NCI-H1417 treated with DMSO at 0.1 percent for 48 hours (cell line): ENCODE measurements at places on chromosomes 2 and 18.

GRCh38 chr2:60440079-60440766 is 113.2 kb downstream of the BCL11A start:
- DNase-seq: no peak

DNA sequence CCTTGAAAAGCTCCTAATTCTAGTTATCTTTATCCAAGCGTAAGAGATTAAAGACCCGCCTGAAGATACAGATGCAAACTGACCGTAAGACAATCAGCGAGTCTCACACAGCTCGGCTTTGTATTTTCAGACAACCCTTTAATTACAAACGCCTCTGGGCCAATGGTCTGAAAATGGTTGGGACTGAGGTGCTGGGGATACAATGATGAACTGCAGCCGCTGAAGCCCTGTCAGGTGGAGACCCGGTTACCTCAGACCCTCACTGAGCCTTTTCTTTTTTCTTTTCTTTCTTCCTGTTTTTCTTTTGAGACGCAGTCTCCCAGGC is 715 bp upstream of the CFAP36 start:
- no peak for DNase-seq

GRCh38 chr2:3638456-3638810 is 19.6 kb upstream of the ALLC start:
- DNase-seq: no peak

DNA sequence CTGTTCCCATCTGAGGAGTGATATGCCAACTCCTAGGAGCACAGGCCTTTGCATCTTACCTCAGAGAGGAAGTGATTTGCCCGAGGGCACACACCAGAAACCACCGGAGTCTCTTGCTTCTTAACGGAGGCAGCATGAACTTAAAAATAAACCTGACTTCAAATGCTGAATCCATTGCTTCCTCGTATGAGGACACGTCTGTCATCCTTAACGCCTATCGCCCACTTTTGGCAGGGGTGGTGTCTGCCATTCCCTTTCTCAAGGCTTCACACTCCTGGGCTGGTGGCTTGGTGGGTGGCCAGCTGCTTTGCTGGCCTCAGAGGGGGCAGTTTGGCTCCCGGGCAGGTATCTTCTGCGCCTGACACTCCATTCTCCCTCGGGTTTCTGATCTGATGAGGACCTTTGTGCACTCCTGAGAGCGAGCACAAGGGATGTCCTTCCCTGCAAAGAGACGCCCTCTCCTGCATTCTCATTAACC is 1.1 kb upstream of the PREB start:
- DNase-seq: no peak

GRCh38 chr2:174673440-174673839 is 75.8 kb upstream of the WIPF1 start:
- no peak for DNase-seq

DNA sequence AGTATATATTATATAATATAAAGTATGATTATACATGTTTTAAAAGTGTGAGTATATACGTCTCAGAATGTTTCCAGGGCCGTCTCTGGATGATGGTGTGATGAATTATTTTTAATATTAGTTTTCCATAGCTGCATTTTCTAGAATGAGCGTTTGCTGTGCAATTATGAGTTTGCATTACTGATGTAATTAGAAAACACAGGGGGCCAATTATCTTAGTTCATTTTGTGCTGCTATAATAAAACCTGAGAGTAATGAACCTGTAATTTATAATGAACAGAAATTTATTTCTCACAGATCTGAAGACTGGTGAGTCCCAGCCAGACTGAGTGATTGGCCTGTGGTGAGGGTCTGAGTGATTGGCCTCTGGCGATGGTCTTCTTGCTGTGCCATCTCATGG is 4.0 kb upstream of the HJURP start:
- DNase-seq: no peak

DNA sequence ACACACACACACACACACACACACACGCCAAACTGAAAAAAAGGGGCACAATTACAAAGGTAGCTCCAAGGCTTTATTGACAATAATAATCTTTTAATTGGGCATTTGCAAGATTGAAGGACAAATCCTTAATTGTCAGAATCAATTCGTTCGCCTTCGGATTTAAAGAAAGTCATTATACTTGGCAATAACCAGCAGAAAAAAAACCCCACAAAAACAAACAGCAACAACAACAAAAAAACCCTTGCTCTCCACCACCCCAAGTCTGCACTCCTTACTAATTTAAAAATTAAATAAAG is 1.8 kb upstream of the HOXD8 start:
- no peak for DNase-seq

DNA sequence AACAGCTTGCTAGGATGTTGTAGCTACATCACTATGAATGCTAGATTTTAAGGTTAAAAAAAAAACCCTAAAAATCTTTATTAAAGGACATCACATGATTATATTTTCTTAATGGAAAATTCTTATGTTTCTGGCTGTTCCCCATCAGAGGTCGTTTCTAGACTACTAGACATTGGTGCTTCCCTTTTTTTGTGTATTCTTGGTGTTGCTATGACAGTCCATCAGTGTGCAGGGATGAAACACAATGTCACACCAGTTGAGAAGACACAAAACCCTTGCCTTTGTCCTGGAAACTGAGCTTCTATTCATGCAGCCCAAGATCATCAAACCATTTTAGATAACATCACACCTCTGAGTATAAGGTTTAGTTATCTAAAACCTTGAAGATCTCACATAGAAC is 19.9 kb upstream of the TMEM131 start:
- DNase-seq: no peak
